ENCODE measurements at places on chromosomes 6 and 20.

GRCh38 chr6:23377830-23378229, 748.2 kb upstream of the NRSN1 start:
- no peak for DNase-seq

DNA sequence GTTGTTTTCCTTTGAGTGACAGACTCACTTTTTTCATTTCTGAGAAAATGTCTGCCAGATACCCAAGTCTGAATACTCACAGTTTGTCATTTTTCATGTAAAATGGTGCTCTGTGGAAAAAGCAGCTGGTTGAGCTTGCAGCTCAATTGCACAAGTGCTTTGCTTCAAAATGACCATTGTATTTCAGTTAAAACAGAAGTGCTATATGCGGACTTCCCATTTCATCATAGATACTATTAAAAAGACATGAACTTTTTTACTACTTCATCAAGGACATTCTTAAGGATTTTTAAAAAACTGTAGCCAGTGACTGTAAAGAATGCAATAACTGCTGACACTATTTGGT, 61.5 kb downstream of the KCNS1 start:
- no peak for DNase-seq

GRCh38 chr20:4904127-4904860, 97.0 kb downstream of the SLC23A2 start:
- no peak for DNase-seq

GRCh38 chr20:41524980-41525613, 93.1 kb downstream of the CHD6 start:
- peak; percentile 40 for DNase-seq

DNA sequence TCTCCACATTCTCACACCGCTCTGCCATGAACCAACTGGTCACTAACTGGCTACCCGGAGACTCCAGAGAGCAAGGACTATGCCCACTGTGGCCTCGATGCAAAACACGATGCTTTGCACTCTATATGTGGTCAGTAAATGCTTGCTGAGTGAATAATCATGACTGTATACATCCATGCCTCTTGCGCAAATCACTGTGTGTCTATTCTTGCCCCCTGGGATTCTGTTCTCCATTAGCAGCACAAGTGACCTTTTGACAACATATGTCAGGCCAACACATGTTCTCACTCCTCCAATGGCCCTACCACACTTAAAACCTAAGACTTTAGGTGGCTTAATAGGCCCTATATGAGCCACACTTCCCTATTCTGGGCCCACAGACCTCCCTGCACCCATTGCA, 16.9 kb downstream of the KIF16B start:
- peak; percentile 55 for DNase-seq

DNA sequence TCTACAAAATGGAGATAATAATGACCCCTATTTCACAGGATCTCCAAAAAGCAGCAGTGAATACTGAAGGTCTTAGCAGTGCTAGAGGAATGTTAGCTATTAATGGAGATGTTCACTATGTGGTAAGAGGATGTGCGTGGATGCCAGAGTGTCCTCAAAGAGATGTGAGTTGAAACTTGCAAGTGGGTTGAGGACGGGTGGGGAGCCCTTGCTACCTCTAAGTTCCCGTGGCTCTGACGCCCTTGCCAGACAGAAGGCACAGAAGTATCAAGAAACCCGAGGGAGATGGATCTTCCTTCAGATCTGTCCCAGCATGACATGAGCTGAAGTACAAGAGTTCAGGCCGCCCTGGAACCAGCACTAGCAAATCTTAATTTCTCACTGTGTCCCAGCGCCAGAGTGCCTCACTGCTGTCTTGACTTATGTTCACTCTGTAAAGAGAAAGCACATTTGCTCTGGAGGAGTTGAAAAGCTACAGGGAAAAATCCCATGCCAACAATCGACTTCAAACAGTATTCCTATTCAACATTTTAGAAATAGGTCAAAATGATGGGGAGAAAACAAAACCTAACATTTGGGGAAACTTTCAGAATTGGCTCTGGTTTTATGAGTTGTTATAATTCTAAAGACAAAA, 59.5 kb downstream of the FYN start:
- no peak for DNase-seq

- DNase-seq = peak; percentile 79
These were observed 174.9 kb upstream of the PRND start for GRCh38 chr20:4546786-4547185.

- DNase-seq = peak; percentile 65
These were observed 59.6 kb downstream of the RWDD2A start for GRCh38 chr6:83252719-83253118.

DNA sequence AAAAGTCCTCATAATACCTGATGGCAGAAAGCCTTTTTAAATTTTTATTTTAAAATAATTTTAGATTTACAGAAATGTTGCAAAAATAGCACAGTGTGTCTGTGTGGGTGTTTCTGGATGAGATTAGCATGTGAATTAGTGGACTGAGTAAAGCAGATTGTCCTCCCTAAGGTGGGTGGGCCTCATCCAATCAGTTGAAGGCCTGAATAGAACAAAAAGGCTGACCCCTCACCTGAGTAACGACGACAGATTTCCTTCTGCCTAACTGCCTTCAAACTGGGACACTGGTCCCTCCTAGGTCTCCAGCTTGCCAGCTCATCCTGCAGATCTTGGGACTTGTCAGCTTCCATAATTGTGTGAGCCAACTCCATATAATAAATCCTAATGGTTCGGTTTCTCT, 54.2 kb downstream of the FAXC start:
- DNase-seq = no peak

DNA sequence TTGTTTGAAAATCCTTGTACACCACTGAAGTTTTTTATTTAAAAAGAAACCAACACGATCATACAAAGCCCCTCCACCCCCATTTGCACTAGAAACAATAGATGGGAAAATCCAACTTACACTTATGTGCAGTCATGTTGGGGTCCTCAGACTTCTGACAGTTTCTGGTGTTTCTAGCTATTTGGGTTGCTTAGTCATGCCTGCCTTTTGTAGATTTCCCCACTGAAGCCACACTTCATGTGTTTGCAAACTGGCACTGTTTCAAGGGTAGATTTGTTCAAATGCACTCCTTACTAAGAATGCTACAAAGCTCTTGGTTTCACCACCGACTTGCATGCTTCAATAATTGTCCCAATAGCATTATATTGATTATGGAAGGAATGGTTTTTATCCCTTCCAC, 1.5 kb downstream of the SH3BGRL2 start:
- DNase-seq = peak; percentile 19

- DNase-seq = no peak
These were observed 26.8 kb downstream of the ERGIC3 start for GRCh38 chr20:35568645-35569044.

GRCh38 chr20:32823737-32824588, 4.2 kb downstream of the MAPRE1 start:
- peak; percentile 31 for DNase-seq

DNA sequence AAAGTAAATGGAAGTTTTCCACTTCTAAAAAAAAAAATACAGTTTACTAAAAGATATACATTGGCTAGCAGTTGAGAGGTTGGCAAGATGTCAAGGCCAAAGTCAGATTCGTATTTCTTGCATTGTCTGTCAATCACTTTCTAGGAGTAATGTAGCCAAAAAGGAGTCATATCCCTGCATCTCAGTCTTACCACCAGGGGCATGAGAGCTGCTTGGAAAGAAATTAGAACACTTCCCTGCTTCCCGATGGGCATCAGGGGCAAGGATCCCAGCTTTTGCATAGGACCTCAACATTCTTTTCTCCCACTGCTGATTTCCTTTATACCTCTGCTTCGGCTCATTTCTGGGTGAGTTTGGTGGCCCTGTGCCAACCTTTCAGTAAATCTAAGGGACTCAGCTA, 581.0 kb upstream of the MAP3K7 start:
- DNase-seq = no peak

DNA sequence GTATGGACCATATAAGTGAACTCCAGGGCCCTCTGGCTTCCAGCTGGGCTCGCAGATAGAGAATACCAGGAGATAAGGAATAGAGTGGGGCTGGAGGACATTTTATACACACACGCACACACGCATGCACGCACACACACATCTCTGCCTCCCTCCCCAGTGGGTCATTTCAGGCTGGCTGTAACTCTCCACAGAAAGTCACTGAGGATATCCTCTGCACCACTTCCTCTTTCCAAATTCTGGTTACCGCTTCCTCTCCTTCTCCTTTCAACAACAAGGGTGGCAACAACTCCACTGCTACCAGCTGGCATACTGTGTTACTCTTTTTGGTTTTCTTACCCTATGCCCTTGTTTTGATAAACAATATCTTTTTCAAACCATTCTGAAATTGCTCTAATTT, 280.2 kb downstream of the COL12A1 start:
- no peak for DNase-seq

GRCh38 chr6:140846503-140847261, 1286.0 kb upstream of the GJE1 start:
- DNase-seq = peak; percentile 71

GRCh38 chr6:53986165-53986720, 125.0 kb upstream of the MLIP start:
- peak; percentile 77 for DNase-seq

DNA sequence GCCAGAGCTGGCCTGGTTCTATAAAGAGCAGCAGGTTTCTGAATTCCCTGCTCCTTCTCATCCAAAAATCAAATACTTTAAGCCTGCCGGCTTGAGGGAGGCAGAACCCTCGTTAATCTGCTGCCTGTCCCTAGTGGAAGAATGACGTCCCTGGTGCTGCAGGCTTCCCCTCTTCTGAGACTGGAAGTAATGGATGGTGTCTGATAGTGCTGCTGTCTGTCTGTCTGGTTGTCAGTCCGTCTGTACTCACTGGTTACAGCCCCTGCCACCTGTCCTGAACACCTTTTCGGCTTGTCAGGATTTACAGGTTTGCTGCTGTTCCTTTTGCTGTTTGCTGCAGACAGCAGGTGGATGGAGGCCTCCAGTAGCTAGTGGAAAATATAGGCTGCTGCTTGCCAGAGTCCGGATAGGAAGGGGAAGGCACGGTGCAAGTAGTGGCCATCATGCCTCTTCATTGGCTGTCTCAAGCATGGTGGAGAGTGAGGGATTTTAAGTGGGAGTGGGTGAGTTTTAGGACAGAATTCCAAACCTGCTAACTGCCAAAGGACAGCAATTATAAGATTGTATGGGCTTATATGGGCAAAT, 2.5 kb downstream of the RIMS1 start:
- no peak for DNase-seq

GRCh38 chr6:126546541-126547120, 206.7 kb downstream of the CENPW start:
- peak; percentile 71 for DNase-seq

GRCh38 chr20:8414586-8415274, 282.7 kb downstream of the PLCB1 start:
- DNase-seq = peak; percentile 60

DNA sequence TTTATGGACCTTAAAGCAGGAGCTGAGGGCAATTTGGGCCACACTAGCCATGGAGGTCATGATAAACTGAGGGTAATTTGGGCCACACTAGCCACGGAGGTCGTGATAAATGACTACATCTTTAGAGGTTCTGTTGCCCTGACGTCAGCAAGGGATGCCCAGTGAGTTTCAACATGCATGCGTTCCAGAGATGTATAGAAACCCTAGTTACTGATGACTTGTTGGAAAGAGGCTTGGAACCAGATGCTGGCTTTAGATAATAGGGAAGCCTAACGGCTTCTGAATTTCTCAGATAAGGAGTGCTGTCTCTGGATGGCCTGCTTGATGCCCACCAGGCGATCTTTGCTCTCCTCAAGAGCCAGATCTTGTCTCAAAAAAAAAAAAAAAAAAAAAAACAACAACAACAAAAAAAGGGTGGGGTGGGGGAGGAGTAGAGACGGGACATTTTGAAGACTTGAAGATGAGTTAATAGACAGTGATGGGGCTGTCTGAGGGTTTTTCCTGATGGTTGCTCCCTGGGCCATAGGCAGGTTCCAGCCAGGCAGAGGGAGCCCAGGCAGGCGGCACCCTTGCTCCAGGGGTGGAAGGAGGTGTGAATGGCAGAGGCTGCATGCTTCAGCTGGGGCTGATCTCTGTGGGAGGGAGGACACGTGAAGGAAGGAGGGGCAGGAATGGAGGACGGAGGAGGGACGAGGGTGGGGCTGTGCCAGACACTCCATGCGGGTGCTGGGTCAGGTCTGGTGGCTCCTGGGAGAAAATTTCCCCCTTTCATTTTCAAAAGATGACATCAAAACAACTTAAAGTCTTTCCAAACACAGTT, 27.0 kb upstream of the FRMD1 start:
- no peak for DNase-seq

- DNase-seq = peak; percentile 78
These were observed 54.0 kb upstream of the PLN start for GRCh38 chr6:118494091-118494490.

DNA sequence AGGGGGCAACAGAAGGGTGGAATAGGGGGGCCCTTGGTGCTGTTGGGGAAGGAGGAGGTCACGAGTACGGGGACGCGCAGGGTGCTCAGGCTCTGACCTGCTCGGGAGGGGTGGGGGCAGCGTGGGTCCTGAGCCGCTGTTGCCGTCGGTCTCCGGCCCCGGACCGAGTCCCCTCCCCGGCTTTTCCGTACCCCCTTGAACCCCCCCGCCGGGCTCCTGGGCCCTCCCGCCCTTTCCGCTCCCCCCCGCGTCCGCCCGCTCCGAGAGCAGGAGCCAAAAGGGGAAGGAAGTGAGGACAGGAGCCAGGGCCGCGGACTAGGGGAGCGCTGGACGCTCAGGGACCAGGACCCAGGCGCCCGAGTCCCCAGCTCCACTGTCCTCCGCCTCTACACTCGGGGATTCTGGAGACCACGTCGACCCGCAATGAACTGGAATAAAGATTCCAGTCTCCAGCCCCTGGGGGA, at the start of gene RGL2:
RGL2 (minus strand) TSS at position 170 of the 464 bp plus-strand sequence. CDS start 332 bp downstream, outside the sequence.
- DNase-seq = peak; percentile 57

DNA sequence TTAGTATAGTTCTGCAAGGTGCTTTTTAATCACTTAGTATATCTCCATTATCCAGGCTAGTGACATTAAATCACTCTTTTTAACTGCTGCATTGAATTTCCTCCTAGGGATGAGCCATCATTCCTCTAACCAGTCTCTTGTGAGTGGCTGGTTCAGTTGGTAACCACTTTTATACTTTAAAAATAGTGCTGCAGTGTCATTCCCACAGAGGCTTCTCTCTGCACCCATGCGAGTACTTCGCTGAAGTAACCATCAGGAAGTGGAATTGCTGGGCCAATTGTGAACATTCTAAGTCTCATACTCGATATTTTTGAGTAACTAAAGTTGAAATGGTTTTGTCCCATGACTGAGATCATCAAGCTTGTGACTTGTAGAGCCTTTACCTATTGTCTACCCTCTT, 2.1 kb downstream of the BTN3A2 start:
- no peak for DNase-seq

GRCh38 chr6:4102687-4103244, 23.8 kb upstream of the FAM217A start:
- no peak for DNase-seq

DNA sequence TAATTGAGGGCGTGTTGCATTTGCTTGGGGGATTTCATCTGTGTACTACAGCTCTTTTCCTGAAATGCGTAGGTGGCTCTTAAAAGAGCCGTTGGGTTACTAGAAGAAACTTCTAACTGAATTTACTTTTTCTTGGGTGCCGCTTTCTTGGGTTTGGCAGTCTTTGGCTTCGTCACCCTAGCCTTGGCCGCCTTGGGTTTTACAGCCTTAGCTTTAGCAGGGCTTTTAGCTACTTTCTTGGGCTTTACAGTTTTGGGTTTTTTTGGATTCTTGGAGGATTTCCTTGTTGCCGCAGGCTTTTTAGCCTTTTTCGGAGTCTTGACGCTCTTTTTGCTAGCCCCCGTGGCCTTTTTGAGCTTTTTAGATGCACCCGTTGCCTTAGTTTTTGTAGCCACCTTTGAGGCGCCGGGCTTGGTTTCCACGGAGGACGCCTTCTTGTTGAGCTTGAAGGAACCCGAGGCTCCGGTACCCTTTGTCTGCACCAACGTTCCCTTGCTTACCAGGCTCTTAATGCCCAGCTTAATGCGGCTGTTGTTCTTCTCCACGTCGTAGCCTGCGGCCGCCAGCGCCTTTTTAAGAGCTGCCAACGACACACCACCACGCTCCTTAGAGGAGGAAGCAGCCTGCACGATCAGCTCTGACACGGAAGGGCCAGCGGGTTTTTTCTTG, 54.5 kb downstream of the TRIM38 start:
- no peak for DNase-seq

Data from fibroblast of upper back skin (primary cell).